ENCODE measurements at places on chromosomes 5 and 9.

- DNase-seq, result no peak
Observed at GRCh38 chr5:109511980-109512734, 102.4 kb upstream of the PJA2 start.

DNA sequence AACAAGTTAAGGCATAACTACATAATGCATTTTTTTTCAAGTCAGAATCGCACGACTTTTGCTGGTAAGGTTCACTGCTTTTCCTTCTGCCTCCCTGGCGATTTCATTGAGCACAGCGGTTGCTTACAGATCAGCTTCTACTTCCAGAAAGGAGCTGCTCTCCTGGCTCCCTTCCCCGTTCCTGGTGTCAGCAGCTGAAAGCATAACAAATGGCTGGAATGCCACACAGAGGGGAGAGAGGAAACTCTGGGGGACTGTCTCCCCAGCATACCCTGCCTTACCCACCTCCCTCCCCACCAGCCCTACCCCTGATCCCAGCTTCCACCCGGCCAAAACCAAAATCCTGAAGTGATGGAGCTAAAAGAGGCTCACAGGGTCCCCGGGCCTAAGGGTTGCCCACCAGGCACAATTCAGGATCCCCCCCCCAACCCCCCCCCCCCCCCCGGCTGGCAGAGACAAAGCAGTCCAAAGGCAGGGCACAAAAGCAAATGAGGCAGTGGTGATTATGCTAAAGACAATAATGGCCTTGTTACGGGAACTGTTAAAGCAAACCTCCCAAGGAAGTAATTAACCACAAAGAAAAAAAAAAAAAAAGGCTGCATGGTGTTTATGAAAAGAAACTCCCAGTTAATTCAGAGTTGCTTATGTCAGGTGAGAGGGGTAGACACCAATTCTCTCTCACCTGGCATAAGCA, 126.1 kb upstream of the WWC1 start:
- DNase-seq, result no peak

DNA sequence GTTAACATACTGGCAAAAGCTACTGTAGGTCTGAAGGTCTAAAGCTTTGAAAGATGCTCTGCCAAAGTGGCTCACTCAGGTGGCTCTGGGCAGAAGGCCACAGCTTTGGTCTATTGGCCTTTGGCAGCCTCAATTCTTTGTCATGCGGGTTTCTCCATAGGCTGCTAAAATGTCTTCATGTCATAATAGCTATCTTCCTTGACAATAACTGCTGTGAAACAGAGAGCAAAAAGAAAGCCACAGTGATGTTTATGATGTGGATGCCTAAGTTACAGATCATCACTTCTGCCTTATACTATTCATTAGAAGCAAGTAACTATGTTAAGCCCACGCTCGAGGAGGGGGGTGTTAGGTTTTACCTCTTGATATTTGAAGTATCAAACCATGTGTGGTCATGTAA, 906.1 kb upstream of the CDH9 start:
- no peak for DNase-seq

DNA sequence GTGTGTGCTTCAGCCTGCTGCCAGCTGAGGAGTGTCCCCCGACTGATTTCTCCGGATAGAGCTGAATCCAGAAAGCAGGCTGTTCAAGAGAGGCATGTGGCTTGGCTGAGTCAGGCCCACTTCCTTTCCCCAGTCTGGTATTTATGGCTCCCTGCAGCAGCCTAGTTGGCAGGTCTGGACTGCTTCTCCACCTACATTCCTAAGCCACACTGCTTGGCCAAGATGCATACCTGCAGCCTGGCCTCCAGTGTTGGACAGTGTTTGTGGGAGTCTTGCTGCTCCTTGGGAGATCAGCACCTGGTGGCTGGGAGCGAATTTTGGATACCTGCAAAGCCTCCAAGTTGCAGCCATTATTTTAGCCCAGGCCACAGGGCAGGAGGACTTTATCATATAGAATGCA, 670.8 kb downstream of the ACTL7B start:
- DNase-seq, result no peak

DNA sequence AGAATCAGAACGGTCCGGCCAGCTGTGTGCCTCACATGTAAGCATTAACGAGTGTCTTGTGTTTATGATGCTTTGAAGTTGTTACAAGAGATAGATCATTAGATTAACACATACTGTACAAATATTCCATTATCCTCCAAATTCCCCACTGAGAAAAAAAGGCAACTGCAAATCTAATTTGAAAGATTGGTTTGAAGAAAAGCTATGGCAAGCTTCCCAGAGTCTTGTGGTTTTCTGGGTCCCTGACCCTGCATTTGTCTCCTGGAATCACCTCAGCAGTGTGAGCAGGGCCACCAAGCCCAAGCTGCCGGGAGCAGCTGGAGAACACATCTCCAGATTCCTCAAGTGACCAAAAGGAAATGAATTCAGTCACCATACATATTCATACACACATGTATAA, 36.9 kb upstream of the ADAMTS16 start:
- no peak for DNase-seq

- DNase-seq, result no peak
Observed at GRCh38 chr5:68268852-68269130, 53.2 kb downstream of the PIK3R1 start.

- no peak for DNase-seq
Observed at GRCh38 chr5:61916621-61917620, 389.1 kb upstream of the KIF2A start.

DNA sequence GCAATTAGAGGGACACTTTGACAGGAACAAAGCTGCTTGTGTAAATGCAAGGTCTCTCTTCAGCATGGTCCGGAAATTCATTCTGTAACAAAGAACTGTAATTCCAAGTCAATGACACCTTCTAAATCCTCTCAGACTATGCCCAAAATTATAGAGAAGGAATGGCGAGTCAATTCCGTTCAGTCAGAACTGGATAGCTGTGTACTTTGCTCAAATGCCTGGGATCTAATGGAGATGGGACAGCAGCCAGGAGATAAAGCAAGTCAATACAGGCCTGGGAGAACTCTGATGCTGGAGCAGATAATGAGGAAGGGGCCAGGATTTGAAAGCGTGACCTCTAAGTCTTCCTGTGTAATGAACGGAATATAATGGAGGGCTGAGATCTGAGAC, 96.4 kb upstream of the SPRY4 start:
- DNase-seq, result no peak

GRCh38 chr9:133429641-133430161, 7.5 kb downstream of the ADAMTS13 start:
- no peak for DNase-seq

DNA sequence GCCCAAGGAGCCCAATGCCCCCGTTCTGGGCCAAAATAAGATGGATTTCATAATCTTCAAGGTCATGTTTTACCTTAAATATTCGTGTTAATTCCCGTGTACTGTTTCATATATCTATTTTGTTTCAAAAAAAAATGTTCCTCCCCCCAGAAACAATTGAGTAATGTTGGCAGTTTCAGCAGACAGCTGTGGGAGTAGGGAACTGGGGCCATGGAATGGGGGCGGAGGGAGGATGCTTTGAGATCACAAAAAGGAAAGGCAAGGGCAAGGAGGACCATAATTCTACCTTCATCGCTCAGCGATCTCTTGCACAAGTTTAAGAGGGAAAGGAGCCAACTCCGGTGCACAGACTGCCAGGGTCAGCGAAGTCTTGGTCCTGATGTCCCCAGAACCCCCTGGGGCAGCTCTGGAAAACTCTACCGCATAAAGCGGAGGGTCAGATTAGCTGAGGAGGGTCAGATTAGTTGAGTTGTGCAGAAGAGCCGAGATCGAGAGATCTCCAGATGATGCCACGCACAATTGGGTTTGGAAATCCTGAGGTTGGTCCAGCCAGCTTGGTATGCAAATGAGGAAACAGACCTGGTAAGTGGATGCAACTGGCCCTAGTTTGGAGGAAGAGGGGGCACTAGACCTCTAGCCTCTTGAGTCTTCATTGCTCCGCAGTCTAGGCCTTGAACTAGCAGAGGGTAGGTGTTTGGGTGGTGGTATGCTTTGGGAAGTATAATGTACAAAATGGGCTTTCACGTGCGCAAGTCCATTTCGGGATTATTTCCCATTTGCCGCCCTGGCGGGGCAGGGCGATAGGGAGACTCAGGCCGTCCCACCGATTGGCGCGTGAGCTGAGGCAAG, 24.0 kb downstream of the CDKN2A start:
- no peak for DNase-seq

GRCh38 chr5:133250527-133250926, 198.7 kb downstream of the HSPA4 start:
- DNase-seq, result no peak

- no peak for DNase-seq
Observed at GRCh38 chr5:179699616-179700237, 960 bp downstream of the CANX start.

- DNase-seq, result no peak
Observed at GRCh38 chr5:150778088-150778516, 455 bp upstream of the SMIM3 start.

DNA sequence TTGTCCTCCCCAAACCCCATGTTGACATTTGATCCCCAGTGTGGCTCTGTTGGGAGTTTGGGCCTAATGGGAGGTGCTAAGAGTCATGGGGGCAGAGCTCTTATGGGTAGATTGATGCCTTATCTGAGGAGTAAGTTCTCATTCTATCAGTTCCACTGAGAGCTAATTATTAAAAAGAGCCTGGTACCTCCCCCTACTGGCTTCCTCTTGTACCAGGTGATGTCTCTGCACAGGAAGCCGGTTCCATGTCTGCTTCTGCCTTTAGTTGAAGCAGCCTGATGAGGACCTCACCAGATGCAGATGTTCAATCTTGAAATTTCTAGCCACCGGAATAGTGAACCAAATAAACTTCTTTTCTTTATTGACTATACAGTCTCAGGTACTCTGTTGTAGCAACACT, 10.8 kb downstream of the GABRB2 start:
- DNase-seq, result no peak

DNA sequence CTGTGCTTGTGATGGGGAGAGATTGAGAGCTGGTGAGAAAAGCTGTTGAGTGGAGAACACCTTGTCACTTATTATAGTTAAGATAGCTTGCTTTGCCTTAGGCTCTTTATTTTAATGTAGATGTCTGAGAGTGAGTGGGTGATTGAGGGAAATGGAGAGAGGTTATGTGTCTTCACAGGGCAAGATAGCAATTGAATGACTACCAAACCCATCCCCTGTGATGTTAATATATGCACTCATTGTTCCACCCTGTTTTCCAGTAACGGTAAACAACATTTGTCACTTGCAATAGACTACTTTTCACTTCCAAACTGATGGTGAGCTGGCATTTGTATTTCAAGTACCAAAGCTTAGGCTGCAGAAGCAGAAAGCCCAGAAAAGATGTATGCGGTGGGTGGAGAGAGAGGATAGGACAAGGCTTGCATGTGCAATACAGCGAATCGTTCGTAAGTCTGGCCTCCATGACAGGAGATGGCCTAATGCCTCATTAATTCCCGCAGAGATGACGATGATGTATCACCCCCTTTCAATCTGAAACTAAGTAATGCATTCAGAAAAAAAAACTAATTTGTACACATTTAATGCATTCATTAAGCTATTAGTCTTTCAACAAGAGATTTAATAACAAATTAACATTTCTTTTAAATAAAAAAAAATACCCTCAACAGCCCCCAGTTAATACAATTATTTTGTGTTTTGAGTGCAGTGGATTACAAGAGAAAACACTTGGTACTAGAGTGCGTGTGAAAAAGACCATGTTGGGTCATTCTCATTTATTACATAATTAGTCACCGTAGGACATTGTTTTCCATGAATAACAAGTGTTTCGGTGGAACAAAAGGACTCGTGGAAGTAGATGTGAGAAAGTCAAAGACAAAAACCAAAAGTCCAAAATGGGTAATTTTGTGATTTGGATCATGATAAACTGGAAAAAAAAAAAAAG, 699.0 kb downstream of the BRINP1 start:
- DNase-seq, result no peak

DNA sequence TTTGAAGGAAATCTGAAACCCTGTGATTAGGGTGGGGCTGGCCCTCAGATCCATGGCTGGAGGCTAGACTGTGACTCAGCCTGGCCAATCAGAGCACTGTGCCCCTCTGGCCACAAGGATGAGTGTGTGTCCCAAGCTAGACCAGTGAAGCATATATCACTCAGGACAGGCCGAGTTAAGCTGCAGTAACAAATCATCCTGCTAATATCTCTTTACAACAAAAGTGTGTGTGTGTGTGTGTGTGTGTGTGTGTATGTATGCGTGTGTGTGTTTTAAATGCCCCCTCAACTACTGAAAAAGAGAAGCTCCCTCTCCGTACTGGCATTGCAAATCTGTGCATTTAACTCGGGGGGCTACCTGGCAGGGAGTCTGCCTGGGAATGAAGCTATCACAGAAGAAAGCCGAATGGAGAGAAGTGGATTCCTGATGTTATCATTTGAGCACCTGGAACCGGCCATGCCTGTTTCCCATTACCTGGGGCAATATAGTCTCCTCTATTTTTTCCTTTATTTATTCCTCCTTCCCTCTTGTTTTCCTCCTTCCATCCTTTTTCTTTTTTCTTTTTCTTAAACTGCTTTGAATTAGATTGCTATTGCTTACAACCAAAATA, 25.6 kb downstream of the STC2 start:
- no peak for DNase-seq

- no peak for DNase-seq
Observed at GRCh38 chr5:159824188-159825161, 91.8 kb upstream of the ADRA1B start.

DNA sequence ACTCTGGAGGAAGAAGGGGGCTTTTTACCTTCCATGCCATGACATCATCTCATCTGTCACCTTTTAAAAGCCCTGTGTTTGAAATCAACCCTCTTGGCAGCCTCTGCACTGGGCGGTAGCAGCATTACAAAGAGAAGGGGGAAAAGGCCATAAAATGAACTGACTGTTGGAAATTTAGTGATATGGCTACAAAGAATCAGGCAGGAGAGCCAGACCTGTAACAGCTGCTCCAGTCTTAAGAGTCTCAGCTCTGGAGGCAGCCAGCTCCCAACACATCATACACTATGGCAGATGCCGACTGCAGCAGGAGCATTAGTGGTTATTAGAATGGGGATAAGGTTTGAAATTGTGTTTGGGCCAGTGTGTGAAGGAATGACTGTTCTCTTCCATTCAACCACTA, 257.5 kb downstream of the DMAC1 start:
- DNase-seq, result peak; percentile 33

DNA sequence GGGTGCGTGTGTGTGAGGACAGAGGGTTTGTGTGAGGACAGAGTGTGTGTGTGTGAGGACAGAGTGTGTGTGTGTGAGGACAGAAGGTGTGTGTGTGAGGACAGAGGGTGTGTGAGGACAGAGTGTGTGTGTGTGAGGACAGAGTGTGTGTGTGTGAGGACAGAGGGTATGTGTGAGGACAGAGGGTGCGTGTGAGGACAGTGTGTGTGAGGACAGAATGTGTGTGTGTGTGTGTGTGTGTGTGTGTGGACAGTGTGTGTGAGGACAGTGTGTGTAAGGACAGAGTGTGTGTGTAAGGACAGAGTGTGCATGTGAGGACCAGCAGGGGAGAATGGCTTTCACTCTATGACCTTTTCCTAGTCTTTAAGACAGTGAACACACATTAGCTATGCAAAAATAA, 63.1 kb upstream of the UBAC1 start:
- no peak for DNase-seq

GRCh38 chr5:56637321-56637920, 177.9 kb upstream of the MAP3K1 start:
- no peak for DNase-seq

- no peak for DNase-seq
Observed at GRCh38 chr9:136947955-136948510, 3.0 kb downstream of the C8G start.

- DNase-seq, result no peak
Observed at GRCh38 chr9:136634904-136635303, 27.8 kb upstream of the EGFL7 start.

All from NCI-H1092 (cell line).